ENCODE measurements at places on chromosomes 12 and 14.

DNA sequence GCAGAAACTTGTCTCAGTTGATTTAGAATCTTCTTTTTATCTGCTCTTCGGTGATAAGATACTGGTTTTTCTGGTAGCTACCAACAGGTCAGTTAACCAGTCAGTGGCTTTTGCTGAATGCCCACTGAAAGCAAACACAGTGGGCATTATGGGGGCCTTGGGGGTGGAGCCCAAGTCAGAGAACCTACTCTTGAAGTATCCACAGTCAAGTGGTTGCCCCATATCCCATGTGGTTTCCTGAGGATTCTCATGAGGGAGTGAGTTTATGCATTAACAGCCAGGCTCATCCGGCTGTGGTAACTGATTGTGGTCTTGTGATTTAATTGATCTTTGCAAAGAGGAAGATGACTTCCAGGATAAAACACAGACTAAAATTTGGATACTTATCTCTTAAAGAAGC, 83.7 kb downstream of the ST8SIA1 start:
- no peak for DNase-seq

DNA sequence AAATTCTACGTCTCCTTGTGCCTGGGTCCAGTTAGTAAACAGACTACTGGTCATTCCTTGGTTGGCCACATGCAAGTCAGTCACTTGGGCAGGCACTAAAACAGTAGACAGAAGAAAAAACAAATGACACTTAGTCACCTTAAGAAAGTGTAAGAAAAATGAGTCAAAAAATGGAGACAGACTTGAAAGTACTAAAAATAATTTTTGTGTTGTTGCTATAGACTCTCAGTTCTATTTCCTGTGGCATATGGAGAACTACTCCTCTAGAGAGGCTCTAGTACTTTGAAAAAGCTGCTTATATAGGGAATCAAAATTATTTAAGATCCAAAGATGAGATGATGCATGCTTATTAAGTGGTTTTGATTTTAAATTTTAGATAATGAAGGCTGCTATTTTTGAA, 56.0 kb downstream of the PTPRB start:
- DNase-seq = no peak

DNA sequence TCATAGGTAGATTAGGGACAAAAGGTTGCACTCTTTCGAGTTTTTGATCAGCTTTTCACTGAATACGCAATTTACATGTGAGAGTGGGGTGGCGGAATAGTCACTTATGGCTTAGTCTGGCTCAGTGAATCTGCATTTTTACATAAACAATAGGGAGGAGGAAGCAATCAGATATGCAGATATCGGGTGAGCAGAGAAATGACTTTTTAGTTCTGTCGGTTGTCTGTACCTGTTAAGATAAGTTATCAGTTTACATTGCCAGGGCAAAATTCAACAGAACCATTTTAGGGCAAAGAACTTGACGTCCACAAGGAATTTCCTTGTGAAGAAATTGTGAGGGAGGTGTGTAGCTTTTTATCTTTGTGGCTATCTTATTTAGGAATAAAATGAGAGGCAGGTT, 15.4 kb upstream of the EGLN3 start:
- DNase-seq = no peak

GRCh38 chr12:71840231-71840847, 780 bp downstream of the TBC1D15 start:
- DNase-seq = peak; percentile 54

DNA sequence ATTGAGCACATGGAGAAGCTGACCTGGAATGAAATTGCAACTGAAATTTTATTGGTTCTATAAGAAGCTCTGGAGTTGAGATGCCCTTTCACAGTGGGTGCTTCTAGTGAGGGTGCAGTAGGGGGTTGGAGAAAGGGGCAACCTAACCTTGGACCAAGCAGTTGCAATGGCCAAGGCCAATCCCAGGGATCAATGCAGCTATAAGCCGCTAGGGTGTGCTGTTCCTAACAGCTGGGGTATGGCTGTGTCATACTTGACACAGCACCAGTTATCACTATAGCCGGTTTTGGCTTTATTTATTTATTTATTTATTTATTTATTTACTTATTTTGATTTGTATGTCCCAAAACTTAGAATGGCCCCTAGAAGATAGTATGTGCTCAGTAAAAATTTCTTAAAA, 505.9 kb downstream of the FLRT2 start:
- peak; percentile 5 for DNase-seq

- no peak for DNase-seq
These were observed 9.5 kb downstream of the BATF start for GRCh38 chr14:75531660-75532317.

GRCh38 chr14:73961192-73961591, 11.1 kb downstream of the COQ6 start:
- no peak for DNase-seq

DNA sequence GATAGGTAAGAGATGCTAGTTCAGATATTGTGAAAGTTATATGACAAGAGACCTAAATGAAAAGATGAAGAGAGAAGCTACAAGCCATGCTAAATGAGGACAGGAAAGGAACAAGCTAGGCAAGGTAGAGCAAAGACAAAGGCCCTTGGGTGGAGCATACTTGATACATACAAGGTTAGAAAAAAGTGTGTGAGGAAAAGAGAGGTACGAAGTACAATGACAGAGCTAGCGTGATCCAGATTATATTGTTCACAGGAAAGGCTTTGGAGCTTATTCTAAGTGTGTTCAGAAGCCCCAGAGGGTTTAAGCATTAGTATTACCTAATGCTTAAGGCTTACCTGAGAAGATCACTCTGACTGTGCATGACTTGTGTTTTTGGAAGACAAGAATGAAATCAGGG, 75.0 kb downstream of the SLCO1B3 start:
- no peak for DNase-seq

DNA sequence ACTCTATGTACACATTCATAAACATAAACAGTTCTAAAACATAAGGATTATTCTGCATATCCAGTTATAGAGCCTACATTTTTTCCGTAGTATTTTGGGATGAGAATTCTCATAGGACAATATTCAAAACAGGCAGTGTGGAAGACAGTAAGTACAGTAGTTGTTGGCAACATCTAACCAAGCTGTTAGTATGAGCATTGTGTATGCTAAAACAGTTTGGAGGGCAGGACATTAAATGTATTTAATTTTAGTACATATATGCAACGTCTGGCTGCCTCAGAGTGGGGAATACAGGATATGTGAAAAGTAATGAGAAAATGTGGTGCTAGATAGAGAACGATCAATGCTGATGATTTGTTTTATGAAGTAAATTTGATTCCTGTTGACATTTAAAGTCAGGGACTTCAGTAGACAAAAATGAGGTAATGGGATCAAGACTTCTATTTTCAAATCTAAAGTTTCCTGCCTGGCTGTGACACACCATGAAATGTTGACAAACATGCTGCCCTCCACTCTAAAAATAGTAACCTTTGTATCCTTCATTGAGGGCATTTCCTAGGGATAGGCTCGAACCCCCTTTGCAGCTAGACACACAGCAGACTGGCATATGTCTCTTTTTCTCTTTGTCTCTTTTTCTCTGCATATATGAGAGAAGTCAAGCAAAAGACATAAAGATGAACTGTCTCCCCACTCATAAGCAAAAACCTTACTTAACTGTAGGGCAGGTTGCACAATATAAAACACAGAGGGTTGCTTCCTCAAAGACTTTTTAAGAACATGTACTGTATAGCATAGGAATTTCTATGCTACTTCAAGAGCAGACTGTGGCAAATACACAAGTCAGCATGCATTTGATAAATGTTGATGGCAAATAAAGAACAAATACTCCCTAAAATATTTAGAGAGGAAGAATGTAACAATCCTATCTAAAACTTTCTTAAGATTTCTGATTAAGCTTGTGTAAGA, 75.5 kb upstream of the GTF2A1 start:
- DNase-seq = no peak

DNA sequence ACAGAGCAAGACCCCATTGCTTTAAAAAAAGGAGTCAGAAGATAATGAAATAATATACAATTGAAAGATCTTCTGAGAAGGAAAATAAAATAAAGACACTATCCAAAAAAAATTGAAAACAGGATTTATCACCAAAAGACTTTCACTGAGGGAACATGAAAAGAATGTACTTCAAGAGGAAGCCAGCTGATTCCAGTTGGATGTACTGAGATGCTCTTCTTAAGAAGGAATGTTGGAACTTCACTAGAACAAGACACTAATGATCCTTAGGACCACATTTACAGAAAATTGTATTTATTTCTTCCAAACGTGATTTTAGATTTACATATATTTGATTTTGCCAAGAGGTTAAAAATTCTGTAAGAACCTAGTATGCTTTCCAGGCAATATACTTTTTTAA, 65.6 kb upstream of the CNOT2 start:
- no peak for DNase-seq

DNA sequence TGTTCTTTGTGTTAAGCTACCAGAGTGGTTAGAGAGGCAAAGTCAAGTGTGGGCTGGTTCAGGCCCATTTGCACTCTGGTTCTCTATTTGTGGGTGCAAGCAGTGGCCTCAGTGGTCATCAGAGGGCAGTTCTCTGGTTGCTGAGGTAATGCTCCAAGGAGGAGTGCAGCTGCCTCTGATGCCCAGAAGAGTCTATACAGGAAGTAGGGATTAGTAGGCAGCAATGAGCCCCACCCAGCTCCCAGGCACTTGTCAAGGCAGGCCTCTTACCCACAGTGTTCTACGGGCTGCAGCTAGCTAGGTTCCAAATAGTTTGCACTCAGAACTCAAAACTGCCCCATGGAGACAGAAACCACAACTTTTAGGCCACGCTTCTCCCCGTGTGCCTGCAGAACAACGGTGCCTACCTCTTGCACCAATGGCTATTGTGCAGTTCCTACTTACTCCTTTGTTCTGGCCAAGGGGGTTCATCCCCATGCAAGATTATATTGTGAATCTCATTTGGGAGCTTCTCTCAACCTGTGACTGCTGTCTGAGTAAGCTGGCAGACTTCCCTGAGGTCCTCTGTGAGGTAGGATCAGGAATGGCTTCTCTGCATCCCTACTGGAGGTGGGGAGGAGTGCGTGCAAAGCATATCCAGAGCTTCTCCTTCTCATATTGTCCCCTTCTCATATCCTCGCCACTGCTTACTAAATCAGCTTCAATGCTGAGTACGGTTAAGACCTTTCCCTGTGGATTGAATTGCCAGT, 410.3 kb upstream of the LMO3 start:
- no peak for DNase-seq

GRCh38 chr12:50187084-50187900, 20.1 kb upstream of the CERS5 start:
- peak; percentile 40 for DNase-seq

- no peak for DNase-seq
These were observed 399.2 kb downstream of the IPO8 start for GRCh38 chr12:30296486-30296885.

DNA sequence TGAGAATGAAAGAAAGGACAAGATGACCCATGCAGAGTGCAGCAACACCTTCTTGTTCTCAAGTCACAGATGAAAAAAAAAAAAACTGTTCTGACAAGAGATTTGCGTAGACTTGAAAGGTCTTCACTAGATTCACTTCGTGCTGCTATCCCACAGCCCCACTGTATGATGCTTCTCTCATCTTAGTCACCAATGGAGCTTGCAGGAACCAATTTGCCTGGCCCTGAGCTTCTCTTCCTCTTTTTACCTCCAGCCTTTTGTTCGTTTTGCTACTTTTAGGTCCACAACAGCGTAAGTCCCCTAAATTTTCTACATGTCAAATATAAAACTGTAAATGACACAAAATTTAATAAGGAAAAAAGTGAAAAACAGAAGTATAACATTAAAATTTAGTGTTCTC, 107.9 kb upstream of the NAP1L1 start:
- no peak for DNase-seq

DNA sequence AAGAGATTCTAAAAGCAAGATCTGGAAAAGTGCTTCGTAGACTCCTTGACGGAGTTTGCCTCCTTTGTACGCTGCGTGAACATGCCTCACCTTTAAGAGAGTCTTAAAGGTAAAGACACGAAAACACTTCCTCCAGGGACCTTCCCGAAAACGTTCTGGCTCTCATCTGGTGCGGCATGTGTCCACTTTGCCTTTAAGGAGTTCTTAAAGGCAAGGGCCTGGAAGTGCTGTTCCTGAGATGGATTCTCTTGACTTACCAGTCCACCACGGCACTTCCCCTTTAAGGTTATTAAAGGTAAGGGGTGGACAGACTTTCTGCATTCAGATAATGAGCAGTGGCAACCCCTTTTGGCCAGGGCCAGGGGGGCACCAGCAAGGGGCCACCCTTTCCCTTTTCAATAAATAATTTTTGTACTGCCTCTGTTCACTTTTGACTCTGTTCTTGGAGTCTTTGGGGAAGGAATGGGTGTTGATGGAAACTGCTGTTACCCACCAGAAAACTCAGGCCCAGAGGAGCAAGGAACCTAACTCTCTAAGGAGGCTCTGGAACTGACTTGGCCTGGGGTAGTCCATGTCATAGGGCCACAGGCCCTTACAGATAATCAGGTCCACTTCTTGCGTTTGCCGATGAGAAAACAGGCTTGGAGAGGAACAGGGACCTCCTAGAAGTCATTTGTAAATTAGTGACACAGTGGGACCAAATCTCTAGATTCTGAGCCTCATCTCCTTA, 4.4 kb downstream of the REM2 start:
- peak; percentile 73 for DNase-seq

DNA sequence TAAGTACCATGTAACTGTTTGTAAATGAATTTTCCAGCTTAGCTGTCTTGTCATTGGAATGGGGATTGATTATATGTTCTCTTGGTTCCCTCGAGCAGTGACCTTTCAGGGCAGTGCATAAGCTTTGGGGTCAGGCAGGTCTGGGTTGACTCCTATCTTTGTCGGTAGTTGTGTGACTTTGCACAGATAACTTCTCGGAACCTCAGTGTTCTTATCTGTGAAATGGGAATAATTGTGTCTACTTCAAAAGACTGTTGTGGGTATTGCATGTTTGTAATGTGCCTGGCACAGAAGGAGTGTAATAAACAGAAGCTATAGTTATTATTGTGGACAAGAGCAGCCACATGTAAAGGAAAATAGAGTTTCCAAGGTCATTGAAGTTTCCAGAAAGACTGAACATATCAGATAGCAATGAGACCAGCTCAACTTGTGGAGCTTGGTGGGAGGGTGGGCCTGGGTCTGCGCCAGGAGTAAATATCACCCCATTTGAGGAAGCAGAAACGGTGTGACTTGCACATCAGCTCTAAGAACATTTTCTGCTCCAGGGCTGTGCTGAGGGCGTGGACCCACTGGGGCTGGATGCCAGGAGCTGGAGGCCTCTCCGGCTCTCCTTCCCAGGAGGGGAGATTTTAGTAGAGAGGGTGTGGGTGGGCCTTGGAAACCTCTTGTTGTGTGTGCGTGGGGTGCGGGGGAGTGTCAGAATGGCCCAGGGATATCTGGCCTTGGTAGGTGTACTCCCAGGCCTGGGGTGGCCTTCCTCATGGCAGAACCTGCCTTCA, 19.7 kb downstream of the FOS start:
- DNase-seq = no peak

- DNase-seq = no peak
These were observed 87.8 kb downstream of the DDX51 start for GRCh38 chr12:132056320-132056719.

DNA sequence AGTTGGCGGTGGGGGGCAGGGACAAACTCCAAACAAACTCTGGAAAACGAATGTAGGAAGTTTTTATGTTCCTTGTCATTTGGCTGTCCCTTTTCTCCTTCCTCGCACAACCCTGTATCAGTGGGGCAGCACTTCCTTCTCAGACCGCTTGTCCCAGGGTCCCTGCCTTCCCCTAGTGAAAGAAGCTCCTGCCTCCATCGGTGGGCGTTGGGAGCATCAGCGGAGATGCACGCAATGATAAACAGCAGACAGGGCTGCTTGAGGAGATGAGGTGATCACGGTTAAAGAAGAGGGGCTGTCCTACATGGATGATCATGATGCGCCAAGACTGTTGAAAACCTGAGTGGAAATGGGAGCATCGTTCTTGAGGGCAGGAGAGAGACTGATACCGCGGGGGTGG, 620 bp downstream of the C1S start:
- DNase-seq = no peak
